NCI-H2081 (cell line): ENCODE measurements at places on chromosomes 12 and 14.
A peak's percentile ranks its signal among the peaks of the same experiment; 100 is the strongest.

- peak; percentile 78 for DNase-seq
These were observed 5.9 kb upstream of the BAZ2A start for GRCh38 chr12:56635806-56636674.

GRCh38 chr12:219891-220352 is 6.0 kb upstream of the SLC6A12 start:
- DNase-seq: peak; percentile 78

DNA sequence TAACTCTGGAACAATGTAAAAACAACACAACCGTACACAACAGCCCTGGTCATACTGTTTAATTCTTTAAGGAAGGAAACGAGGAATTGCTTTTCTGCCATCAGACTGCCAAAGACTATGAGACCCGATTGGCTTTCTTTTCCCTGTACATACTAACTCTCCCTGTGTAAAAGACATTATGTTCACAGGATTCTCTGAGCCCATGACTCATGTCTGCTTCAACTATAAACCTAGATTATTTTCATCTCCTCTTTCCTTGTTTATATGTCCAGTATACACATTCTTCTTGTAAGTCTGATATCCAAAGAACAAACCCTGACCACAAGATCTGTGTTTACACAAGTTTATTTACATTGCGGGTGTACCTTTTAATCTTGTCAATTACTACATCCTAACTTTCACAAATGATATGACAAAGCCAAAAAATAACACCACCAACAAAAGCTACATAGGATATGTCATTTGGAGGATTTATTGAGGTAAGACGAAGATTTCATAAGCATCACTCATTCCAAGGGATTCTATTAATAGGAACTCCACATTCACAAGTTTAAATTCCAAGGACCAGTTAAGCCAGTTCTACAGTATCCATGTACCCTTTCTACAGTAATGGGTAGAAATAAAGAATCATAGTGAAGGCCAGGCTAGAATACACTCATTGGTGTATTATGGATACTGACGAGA is 67.3 kb downstream of the STXBP6 start:
- no peak for DNase-seq

DNA sequence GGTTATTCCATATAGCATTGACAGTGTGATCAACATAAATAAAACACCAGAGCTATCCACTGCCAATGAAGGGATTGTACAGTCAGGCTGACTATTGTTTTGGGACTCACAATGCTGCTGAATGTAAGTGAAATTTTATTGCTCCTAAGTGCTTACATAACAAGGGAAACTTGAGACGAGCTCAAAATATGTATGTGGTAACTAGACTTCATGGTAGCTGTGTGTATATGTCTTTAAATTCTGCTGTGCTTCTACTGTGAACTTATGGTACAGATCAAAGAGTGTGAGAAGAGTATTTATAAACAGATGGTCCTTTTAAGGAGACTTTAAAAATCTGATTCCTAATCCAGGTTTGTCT is 6.9 kb downstream of the FLRT2 start:
- DNase-seq: no peak

GRCh38 chr12:85425349-85425612 is 145.3 kb downstream of the ALX1 start:
- no peak for DNase-seq

GRCh38 chr14:69617796-69618195 is 6.4 kb downstream of the SUSD6 start:
- peak; percentile 56 for DNase-seq

DNA sequence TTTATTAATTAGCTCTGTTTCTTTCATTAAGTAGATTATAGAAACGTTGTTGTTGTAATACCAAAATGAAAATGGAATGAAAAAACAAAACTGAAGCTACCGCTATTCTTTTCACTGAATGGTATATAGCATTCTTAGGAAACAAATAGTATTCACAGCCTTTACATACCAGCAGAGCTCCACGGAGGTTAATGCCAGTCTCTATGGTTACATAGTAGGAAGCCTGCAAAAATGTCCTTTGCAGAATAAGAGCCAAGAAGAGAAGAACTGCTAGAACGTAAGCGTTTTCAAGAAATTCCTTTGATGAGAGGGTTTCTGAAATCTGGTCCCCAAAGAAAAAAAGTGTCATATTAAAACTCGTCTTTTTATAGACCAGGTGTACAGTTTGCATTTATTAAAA is 30.6 kb downstream of the ABCC9 start:
- DNase-seq: no peak

DNA sequence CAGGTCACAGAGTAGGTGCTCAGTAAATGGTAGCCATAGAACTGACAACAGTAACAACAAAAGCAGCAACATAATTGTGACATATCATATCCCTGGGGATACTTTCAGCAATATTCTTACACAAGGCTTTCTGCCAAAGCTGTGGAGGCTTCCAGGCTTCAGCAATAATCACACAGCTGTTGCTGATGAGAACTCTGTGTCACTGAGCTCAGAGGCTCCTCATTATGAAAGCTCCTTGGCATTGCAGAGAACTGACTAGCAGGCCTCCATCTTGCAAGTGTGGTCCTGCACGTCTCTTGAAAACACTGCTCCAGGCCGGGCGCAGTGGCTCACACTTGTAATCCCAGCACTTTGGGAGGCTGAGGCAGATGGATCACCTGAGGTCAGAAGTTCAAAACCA is 97.3 kb upstream of the BTG1 start:
- no peak for DNase-seq

GRCh38 chr12:62282057-62282774 is 22.0 kb downstream of the USP15 start:
- DNase-seq: no peak

- DNase-seq: no peak
These were observed 1.1 kb upstream of the SSH1 start for GRCh38 chr12:108858311-108859074.

GRCh38 chr12:27667540-27667939 is 28.7 kb upstream of the REP15 start:
- DNase-seq: no peak

GRCh38 chr14:53472306-53472705 is 319.2 kb upstream of the DDHD1 start:
- no peak for DNase-seq
